Activated CD4-positive, alpha-beta T cell treated with anti-CD3 and anti-CD28 coated beads for 24 hours (primary cell): ENCODE measurements at places on chromosomes 2 and 18.

GRCh38 chr18:53115876-53116585 is 776.0 kb downstream of the DCC start:
- DNase-seq, result no peak

DNA sequence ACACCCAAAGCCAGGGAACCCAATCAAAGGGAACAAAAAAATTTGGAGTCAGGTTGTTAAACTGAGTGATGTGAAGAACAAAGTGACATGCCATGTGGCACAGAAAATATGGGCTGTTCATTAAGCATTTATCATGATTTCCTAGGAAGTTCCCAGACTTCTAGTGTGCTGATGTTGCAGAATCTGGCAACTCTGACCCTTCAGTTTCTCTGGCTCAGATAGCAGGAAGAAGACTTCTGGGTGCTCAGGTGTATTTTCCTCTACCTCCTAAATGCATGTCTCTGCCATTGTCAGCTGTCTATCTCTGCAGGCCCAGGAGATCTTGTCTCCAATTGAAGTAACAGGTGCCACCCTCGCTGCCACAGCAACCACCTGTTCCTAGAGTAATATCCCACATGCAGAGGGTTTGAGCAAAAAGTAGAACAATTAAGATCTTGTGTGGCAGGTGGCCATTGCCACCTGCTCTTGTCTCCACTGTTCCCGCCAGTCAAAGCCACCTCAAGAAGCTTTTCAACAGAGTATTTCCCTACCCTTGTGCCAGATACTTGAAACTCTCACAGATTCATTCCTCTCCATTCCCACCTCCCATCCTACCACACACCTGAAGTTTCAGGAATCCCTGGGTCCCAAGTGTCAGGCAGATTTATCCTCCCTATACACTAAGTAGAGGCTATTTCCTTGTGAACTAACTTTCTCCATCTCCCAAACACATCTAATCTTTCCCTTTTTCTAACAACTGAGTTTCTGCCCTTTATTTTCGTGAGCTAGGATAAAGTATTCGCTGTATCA is 533.7 kb upstream of the CHAC2 start:
- DNase-seq, result no peak

- no peak for DNase-seq
Measured at GRCh38 chr2:43073401-43073825, 153.0 kb downstream of the ZFP36L2 start.

- DNase-seq, result no peak
Measured at GRCh38 chr2:88146590-88146989, 18.7 kb upstream of the FABP1 start.

- DNase-seq, result no peak
Measured at GRCh38 chr18:40902436-40902835, 1052.6 kb upstream of the PIK3C3 start.

DNA sequence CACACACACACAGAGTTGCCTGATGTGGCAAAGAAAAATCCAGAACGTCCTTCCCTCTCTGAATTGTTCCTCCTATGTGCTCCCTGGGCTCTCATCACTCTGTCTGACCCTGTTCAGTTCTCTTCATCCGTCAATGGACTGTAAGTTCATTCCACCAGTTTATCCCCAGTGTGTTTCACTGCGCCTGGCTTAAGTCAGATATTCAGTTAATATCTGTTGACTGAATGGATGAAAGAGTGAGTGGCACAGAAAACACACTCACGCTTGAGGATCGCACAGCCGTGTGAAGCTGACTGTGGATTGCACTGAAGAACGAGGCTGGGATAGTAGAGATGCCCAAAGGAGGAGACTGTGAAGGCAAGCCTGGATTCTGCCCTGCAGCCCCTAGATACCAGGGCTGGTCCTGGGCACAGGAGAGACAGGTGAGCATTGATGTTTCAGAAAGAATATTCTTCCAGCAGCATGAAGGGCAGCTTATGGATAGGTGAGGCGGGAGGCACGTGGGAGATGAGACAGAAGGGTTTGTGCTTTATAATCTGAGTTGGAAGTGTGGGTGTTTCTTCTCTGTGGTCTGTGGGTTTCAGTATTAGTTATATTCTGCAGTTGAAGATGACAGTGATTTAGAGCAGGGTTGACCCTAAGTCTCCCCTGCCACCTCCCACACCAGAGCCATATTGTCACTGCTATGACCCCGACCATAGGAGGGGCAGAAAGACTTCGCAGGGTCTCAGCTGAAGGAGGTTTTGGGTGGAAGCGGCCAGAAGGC is 129.9 kb downstream of the SOCS6 start:
- no peak for DNase-seq

GRCh38 chr2:28898048-28898447 is 3.6 kb downstream of the WDR43 start:
- no peak for DNase-seq

DNA sequence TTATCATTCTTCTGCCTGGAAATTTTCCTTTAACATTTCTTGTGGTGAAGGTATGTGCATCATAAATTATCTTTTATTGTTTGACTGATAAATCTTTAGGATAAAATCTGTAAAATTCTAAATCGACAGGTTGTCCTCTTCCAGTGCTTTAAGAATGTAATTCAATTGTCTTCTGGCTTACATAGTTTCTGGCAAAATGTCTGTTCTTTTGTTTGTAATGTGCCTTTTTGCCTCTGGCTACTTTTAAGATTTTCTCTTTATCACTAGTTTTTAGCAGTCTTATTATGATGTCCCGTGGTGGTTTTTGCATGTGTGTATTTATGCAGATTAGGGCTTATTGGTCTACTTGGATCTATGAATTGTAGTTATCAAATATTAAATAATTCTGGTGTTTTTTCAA is 203.6 kb upstream of the COPS8 start:
- no peak for DNase-seq

DNA sequence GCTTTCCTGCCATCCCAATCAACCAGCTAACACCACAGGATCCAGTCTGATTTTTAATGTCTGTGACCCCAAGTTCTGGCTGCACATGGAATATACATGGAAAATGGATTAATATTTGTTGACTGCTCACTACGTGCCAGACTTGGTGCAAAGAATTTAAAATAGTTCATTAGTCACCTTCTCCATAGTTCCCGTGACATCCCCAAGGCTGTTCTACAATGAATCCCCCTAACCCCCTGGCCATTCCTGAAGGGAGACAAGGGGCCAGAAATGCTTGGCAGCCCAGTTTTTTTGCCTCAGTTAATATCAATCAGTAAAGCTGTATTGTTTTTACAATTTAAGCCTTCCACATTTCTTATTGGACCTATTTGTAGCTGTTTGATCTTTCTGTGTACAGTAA is 71.0 kb upstream of the ST3GAL5 start:
- DNase-seq, result no peak

GRCh38 chr2:229927817-229928321 is 5.6 kb downstream of the FBXO36 start:
- no peak for DNase-seq

DNA sequence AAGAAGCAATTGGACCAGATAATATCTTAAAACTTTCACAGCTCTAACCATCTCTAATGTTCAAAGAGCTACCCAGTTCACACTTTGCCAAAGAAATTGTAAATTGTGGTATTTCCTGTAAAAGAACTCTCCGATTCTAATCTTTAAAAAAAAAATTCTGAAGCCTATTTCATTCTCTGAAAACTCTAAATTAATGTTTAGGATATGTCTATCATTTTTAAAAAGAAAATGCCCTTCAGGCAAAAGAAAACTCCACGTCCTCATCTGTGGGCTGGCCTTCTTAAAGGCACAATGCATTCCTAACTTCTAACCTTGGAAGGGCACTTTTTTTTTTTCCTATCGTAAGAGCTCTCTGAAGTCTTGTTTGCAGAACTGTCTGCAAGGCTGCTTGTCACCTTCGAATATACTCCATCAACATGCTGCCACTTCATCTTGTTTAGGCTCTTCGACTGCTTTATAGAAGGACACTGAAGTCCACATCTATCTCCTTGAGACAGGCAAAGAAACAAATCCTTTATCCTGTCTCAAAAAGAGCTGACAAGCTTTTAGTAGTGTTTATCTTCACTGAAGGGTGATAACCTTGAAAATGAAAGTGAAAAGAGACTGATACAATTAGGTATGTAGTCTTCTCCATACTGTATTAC is 124.3 kb upstream of the SLC39A10 start:
- no peak for DNase-seq

GRCh38 chr2:220445429-220446105 is 818.1 kb downstream of the SLC4A3 start:
- no peak for DNase-seq

DNA sequence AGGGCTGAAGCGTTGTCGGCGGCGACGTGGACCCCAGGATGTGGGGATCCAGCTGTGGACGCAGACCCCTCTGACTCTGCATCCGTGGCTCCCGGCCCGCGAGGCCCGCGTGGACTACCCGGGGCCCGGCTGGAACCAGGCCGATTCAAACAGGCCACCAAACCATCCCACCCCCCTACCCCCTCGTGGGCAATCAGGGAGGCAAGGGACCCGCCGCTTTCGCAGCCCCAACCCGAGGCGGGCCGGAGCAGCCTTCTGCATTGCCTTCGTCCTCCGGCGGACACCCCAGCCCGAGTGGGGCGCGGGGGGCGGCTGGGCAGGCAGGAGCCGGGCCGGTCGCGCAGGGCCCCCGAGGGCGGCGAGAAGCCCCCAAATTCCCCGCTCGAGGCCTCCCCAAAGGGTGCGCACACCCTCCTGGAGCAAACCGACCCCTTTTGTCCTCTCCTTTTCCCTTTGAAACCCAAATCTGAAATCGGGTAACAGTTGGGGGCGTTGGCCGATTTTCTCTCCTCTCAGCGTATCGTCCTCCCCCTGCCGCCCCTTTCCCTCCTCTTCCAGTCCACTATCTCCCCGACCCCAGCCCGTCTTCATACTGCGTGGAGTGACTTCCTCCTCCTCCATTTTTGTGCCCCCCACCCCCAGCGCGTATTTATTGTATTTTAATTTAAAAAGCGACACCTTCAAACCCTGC is 7.4 kb downstream of the SP9 start:
- DNase-seq, result no peak

- DNase-seq, result no peak
Measured at GRCh38 chr2:5515693-5516092, 176.5 kb upstream of the SOX11 start.

DNA sequence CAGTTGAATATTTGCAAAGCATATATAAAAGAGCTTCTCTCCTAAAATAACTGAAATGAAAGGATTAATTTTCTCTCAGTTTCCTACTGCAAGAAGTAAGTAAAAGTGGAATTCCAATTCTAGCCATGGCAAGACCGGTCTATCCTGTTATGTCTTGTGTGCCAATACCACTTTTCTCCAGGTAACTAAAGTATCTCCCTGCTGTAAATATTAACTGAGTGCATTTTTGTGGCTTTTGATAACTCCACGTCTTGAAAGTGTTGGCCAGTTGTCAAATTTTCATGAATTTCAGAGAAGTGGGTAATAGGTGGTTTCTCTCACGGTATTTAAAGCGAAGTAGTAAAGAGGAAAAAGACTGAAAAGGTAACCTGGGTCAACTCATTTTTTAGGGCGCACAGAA is 225.9 kb downstream of the NEDD4L start:
- no peak for DNase-seq

GRCh38 chr18:49843778-49844625 is 30.7 kb upstream of the ACAA2 start:
- no peak for DNase-seq

- DNase-seq, result no peak
Measured at GRCh38 chr18:31646332-31647126, 37.9 kb downstream of the B4GALT6 start.

- DNase-seq, result no peak
Measured at GRCh38 chr2:139867601-139868226, 1087.5 kb upstream of the NXPH2 start.

- no peak for DNase-seq
Measured at GRCh38 chr2:9232886-9233285, 26.3 kb downstream of the ASAP2 start.

- DNase-seq, result peak; percentile 67
Measured at GRCh38 chr2:85390941-85391669, 19.1 kb downstream of the CAPG start.

DNA sequence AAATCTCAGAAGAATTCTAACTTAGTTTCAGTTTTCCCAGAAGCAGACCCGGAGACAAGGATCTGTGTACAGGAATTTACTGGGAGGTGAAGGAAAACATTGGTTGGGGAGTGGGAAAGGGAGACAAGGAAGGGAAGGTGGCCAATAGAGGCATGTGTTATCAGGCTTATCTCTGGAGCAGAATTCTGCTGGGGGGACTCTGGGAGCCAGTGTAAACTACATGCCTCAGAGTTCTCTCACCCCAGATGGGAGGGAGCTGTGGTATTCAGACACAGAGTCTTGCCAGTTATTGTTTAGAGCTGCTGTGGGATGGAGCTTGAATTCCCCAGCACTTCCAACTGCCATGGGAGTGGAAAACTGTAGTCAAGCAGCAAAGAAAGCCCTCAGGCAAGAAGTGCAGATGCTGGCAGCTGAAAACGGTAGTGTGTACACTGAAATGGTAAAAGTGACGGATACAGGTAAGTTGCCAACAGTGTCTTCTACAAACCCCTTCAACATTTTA is 19.0 kb downstream of the DNPEP start:
- no peak for DNase-seq

GRCh38 chr2:68039317-68039716 is 23.5 kb downstream of the C1D start:
- no peak for DNase-seq

- DNase-seq, result no peak
Measured at GRCh38 chr18:61743775-61744531, 148.9 kb downstream of the RNF152 start.

GRCh38 chr2:32363597-32363996 is 6.8 kb downstream of the BIRC6 start:
- no peak for DNase-seq

- DNase-seq, result no peak
Measured at GRCh38 chr18:37452015-37452414, 113.6 kb downstream of the CELF4 start.

- DNase-seq, result no peak
Measured at GRCh38 chr18:43303376-43303775, 26.1 kb upstream of the SYT4 start.

DNA sequence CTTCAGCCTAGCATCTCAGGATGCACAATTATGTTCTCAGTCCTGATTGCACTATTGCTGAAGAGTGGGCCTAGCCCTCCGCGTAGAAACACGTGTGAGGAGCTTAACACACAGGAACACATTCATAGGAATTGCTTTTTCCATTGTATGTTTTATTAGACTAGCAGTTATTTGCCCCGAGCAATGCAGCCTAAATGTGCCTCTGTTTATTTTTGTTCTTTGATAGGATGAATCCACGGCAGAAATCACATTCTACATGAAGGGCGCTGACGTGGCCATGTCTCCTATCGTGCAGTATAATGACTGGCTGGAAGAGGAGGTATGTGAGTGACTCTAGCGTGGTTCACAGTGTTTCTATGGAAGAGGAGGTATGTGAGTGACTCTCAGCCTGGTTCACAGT is 65.9 kb upstream of the NFATC1 start:
- no peak for DNase-seq

DNA sequence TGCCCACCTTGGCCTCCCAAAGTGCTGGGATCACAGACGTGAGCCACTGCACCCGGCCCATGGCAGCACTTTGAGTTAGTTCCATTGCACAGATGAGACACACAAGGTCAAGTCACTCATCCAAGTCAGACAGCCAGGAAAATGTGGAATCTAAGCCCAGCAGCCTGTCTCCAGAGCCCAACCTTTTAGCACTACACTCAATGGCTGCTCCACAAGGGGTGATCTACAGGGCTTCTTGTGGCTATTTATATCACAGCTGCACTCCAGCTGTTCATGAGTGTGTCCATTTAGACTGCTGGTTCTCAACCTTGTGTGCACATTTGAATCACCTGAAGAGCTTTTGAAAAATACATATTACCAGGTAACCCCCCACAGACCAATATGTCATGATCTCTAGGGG is 72.9 kb upstream of the RPL31 start:
- no peak for DNase-seq

- no peak for DNase-seq
Measured at GRCh38 chr18:47605093-47605492, 325.4 kb downstream of the SMAD2 start.

GRCh38 chr2:4020649-4021048 is 317.3 kb downstream of the DCDC2C start:
- DNase-seq, result no peak
